ENCODE measurements at places on chromosomes 1 and 21. TPM values are rescaled to one million over a fixed set of nuclear protein-coding genes. Genes with fewer than 3 reads are reported as not detected.

NHLH1 gene
- total RNA-seq, result not detected

- peak; percentile 84 for DNase-seq
- H3K27me3 ChIP-seq, result no peaks in the 10 kb centered on the region
Observed at GRCh38 chr1:234486858-234487840, 8.2 kb upstream of the TARBP1 start.

DNA sequence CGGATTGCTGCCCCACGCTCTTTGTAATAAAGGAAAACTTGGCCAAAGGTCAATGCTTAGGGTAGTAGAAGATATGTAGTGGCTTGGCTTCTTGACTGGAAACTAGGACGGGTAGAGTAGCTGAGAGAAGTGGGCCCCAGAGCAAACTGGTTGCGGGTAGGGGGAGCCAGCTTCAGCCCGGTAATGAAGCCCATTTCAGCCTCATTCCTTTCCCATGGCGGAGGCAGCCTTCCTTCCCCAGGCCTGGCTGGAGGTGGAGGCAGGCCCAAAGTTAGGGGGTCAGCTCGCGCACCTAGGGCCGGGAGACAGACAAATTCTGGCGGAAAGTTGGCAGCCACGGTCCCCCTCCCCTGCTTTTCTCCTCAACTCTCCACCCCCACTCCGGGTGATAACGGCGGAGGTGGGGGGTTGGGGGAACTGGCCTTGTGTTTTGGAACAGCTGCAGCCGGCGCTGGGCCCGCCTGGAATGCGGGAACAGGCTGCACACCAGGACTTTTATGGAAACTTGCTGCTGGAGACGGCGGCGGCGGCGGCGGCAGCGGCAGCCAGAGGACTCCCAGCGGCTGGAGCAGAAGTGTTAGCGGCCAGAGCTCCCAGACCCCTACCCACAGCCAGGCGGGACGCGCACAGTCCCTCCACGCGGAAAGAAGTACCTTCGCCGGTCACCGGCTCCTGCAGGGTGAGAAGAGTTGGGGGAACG is at the start of gene NEXN:
Gene NEXN, plus strand, starts transcription at position 544 of the 700 bp plus-strand sequence. CDS start 27,483 bp downstream, outside the sequence.
- peak; percentile 79 for DNase-seq
- peaks cover 9% of the 10 kb centered on the region for H3K4me1 ChIP-seq
- H3K27me3 ChIP-seq, result no peaks in the 10 kb centered on the region
- H3K27ac ChIP-seq, result peak within 1 kb of the TSS; percentile 99
- H3K36me3 ChIP-seq, result peaks cover 6% of the 10 kb centered on the region

PGBD5 gene
- 0.28 TPM for total RNA-seq

DNA sequence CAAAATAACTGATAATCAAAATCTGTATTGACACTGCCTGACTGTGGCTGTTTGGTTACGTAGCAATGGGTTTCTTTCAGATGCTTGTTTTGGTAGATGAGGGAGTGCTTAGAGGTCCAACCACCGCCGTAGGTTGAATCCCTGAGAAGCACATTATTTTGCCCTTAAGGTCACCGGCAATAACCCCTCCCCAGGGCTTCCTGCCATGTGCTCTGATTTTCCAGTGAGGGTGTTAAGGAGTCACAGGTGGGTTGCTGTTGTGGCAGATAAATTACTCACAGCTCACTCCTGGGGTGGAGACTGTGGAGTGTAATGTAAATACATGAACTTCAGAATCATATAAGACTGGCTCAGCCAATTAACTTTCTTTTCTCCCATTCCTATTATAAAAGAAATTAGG is 81.5 kb upstream of the ZP4 start:
- no peak overlapping the region for H3K27ac ChIP-seq
- no peaks in the 10 kb centered on the region for H3K36me3 ChIP-seq
- DNase-seq, result no peak

- H3K27me3 ChIP-seq, result no peaks in the 10 kb centered on the region
- DNase-seq, result peak; percentile 12
- H3K36me3 ChIP-seq, result peaks cover 18% of the 10 kb centered on the region
- peak within 1 kb of the TSS; percentile 81 for H3K27ac ChIP-seq
- H3K4me3 ChIP-seq, result peak within 1 kb of the TSS; percentile 84
- peaks cover 18% of the 10 kb centered on the region for H3K4me1 ChIP-seq
Observed at GRCh38 chr1:1232208-1232795, at the start of gene B3GALT6. Gene B3GALT6, plus strand, starts transcription at chr1:1232237. Its CDS starts 42 bp downstream, at chr1:1232279.

DNA sequence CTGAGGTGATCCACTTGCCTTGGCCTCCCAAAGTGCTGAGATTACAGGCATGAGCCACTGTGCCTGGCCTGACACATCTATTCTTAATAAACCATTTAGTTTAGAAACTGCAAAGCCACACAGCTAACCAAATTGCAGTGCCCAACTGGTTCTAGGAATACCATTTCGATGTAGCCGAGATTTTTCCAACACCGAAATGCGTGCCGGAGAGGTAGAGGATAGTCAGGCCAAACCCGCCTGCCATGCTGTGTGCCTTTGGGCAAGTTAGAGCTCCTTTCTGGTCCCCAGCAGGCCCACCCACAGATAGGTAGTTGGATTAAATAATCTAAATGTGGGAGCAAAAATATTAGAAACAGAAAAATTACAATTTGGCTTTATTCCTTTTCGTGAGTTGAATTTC is 254.4 kb downstream of the FOXD2 start:
- no peak overlapping the region for H3K4me3 ChIP-seq
- DNase-seq, result no peak
- no peaks in the 10 kb centered on the region for H3K4me1 ChIP-seq
- H3K36me3 ChIP-seq, result no peaks in the 10 kb centered on the region
- H3K27ac ChIP-seq, result no peak overlapping the region

- no peaks in the 10 kb centered on the region for H3K4me1 ChIP-seq
- peaks cover 40% of the 10 kb centered on the region for H3K36me3 ChIP-seq
- H3K27ac ChIP-seq, result no peak overlapping the region
- DNase-seq, result no peak
- no peaks in the 10 kb centered on the region for H3K27me3 ChIP-seq
Observed at GRCh38 chr1:11026052-11026451, 13.6 kb downstream of the TARDBP start.

- H3K36me3 ChIP-seq, result no peaks in the 10 kb centered on the region
- H3K4me3 ChIP-seq, result no peak overlapping the region
- H3K27ac ChIP-seq, result no peak overlapping the region
- no peaks in the 10 kb centered on the region for H3K4me1 ChIP-seq
- DNase-seq, result no peak
- H3K27me3 ChIP-seq, result no peaks in the 10 kb centered on the region
Observed at GRCh38 chr1:76727520-76727919, 139.8 kb upstream of the ST6GALNAC5 start.

GRCh38 chr1:11761285-11761684 is 708 bp upstream of the C1orf167 start:
- no peak overlapping the region for H3K4me3 ChIP-seq
- H3K36me3 ChIP-seq, result no peaks in the 10 kb centered on the region
- H3K4me1 ChIP-seq, result peaks cover 1% of the 10 kb centered on the region
- H3K27me3 ChIP-seq, result peaks cover 36% of the 10 kb centered on the region

OR2T33 gene
- total RNA-seq, result not detected

GRCh38 chr1:207794861-207795260 is 43.0 kb downstream of the CD46 start:
- peaks cover 4% of the 10 kb centered on the region for H3K4me1 ChIP-seq
- no peak overlapping the region for H3K4me3 ChIP-seq
- no peaks in the 10 kb centered on the region for H3K27me3 ChIP-seq
- no peak overlapping the region for H3K27ac ChIP-seq
- DNase-seq, result no peak
